Ovary (tissue), 10 donors: ENCODE measurements at places on chromosomes 3 and 15. TPM values are rescaled to one million over a fixed set of nuclear protein-coding genes. Genes with fewer than 3 reads are reported as not detected.

DNA sequence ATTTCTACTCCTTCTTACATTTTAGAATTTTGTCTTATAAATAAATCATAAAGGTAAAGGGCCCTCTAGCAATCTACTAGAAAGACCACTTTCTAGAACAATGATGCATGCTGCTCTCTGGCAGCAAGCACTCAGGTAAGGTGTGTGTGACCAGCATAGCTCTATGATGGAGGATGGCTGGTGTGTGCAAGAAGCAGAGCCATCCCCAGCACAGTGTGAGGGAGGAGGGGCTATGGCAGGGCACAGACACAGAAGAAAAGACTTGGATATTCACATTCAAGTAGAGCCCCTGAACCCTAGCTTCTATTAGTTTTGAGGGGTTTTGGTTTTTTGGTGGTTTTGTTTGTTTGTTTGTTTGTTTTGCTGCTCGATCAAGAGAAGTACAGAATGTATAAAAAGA, 277.1 kb upstream of the CCDC54 start:
- no peak for DNase-seq

Gene ABI3BP
- total RNA-seq, result 127 TPM

GRCh38 chr3:175226444-175226843, 367.3 kb downstream of the NAALADL2 start:
- DNase-seq, result no peak

Gene HYPK
- total RNA-seq, result 9.1 TPM

GRCh38 chr3:138511945-138512344, 77.5 kb downstream of the ESYT3 start:
- no peak for DNase-seq

DNA sequence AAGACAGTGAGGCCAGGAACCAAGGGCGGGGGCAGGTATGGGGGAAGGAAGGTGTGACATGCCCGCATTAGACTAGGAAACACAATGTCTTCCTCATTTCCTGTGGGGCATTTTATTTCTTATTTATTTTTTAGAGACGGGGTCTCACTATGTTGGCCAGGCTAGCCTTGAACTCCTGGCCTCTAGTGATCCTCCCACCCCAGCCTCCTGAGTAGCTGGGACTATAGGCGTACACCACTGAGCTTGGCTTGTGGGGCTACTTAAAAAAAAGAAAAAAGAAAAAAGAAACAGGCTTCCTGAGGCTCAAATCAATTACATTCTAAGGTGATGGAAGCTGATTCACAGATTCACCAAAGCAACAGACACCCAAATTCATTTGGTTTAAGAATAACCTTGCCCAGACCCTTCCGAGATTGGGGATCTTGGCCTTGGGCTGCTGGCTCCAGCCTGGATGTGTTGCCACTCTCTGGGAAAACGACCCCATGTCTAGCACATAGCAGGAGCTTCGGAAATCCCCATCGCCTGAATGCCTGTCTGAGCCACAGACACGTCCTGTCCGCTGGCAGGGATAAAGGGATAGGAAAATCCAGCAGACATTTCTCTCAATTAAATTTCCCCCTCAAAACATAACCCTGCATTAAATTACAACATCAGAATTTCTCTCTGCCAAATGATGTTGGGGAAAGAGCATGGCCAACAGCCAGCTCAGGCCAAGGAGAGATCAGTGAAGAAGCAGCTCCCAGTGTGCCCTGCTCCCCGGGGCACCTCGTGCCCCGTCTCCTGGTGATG, 13.0 kb downstream of the CPN2 start:
- DNase-seq, result no peak

Gene ITIH4
- total RNA-seq, result 7.4 TPM
